Stimulated activated naive CD4-positive, alpha-beta T cell treated with Interleukin-2 at 50 U/mL for 16 hours (primary cell): ENCODE measurements at places on chromosomes 12 and 14.

DNA sequence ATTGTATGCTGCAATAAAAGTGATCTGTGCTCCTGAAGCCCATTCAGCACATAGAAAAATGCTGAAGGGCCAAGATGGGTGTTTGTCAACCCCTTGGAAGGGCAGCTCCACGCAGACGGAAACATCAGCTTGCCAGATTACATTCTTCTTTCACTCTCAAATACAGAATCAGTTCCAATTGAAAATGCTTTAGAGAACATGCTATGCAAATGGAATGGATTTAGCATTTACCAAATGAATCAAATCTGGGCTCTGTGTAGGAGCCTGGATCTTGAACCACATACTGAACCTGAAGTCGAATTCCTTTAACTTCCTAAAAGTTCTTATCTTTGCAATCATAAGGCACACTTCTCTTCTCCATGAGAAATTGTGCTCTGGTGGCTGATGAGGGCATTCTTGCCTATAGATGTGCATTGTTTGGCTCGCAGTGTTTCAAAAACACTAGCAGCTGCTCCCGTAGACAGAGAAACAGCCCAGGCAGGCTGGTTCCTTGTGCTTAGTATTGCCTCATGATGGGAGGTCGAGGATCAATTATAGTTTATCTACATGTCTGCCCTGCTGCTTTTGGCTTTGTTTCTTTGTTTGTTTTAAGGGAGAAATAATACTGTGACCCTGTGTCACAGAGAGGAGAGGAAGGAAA is 489.8 kb upstream of the FLRT2 start:
- DNase-seq = no peak

DNA sequence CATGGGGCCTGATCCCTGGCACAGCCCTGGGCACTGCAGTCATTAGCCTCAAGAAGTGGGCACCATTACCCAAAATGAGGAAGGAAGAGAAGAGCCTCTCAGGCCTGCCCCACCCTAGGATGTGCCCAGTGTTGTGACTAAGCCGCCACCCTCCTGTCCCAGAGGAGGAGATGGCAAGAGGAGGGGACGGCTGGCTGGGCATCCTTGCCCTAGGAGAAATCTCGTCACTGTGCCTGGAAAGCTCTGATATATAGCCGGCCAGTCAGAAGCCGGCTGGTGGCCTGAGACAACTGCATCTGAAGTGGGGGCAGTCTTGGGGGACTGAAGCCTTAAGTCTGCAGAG is 115.2 kb downstream of the LGMN start:
- no peak for DNase-seq

- DNase-seq = no peak
Measured at GRCh38 chr12:47281667-47282171, 202.0 kb upstream of the AMIGO2 start.

DNA sequence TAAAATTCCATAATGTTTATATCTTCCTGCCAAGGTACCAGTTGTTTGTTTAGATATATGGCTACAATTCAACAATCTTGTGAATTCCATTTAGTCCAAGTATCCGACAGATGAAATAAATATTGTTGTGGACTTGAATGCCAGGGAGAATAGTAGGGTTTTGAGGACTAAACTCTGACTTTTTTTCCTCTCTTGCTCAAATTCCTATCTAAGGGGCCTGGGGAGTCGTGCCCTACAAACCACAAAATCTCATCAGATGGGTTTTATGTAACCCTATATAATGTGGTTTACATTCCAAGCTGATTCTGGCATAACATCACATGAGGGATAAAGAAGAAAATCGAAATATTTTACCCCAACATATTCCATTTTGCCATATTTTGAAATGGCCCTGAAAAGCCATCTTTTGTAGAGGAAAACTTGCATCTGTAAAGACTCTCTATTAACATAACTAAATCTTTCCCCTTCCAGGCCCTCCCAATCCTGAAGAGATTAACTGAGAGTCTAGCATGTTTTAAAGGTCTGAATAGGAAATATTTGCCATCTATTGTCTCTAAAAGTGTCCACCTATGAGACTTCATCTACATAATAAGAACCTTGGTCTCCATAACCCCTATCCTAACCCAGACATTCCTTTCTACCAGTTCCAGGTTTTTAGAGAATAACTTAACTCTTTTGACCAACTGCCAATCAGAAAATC is 184.7 kb upstream of the KITLG start:
- no peak for DNase-seq

GRCh38 chr12:108752387-108752786 is 21.1 kb upstream of the CORO1C start:
- DNase-seq = no peak

DNA sequence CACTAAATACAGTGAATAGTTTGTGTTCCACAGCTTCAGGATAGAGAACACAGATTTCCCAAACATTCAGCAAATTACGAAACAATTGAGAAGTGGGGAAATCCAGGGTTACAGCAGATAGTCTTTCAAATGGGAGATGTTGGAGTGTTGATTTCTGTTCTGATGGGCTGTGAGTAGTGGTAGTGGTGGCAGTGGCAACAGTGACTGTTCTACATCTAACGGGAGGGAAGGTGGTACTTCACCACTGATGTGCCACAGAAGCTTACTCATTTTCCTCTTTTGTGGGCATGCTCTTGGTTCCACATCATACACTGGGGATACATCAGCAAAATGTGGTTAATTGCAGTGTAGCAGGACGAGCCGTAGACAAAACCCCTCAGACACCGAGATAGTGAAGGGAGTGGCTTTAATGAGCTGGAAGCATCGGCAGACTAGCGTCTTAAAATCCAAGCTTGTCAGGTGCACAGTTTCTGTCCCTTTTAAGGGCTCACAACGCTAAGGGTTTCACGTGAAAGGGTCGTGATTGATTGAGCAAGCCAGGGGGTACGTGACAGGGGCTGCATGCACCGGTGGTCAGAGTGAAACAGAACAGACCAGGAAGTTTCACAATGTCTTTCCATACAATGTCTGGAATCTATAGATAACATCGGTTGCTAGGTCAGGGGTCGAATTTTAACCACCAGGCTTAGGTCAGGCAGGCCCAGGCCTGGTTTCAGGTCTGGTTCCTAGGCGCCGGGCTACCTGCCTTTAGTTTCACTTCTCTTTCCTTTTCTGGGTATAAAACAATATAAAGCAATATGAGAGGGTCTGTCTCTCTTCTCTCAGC is 330.6 kb upstream of the FBXO33 start:
- no peak for DNase-seq

- no peak for DNase-seq
Measured at GRCh38 chr14:32675433-32675832, 263.2 kb upstream of the NPAS3 start.

DNA sequence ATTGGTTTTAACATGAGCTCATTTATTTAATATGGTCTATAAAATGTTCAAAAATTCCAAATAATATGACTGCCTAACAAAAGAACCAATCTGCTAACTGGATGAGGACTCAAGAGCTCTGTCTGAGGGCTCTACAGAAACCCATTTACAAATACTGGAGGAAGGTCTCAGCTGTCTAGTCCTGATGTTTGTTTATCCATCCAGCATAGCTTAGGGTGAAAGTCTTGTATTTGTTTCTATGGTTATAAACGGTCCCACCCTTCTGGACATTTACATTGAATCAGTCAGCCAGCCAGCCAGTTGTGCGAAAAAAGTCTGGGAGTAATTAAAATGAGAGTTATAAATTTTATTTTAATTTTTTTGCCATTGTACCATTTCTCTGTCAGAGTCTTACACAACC is 220.7 kb downstream of the BMP4 start:
- DNase-seq = no peak

DNA sequence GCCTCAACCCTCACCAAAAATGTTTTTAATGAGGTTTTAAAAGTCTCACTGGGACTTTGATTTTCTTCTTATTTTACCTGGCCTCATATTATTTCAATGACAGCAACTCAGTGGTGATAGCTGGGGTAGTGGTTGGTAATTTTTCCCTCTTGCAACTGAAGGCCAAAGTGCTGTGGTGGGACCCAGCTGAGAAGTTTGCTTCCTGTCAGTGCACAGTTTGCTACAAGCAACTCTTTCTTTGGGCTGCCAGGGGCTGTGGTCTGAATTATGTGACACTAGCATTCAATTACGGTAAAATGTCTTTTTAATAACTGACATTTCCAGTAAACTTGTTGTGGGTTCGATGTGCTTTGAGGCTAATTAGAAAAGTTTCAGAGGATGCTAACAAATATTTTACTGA is 65.3 kb downstream of the IFNG start:
- DNase-seq = no peak
